ENCODE measurements at places on chromosomes 2 and 18.

- peak; percentile 77 for DNase-seq
Observed at GRCh38 chr2:8803658-8804379, 33.6 kb downstream of the KIDINS220 start.

GRCh38 chr2:60742419-60742818 lies 13.6 kb upstream of the PAPOLG start:
- no peak for DNase-seq

DNA sequence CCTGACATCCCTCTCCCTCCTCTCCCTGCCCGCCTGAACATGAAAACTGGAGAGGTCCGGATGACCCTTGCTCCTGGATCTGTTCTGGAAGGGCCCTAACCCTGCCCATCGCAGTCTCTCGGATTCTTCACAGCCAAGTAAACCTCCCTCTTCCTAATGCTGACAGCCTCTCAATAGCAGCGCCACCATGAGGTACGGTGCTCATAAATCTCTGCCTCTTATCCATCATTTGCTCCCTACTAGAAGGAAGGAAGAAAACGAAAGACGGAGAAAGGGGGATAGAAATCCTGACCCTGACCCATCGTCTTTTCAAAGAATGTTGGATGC lies 257.9 kb downstream of the BCL11A start:
- DNase-seq, result peak; percentile 64

DNA sequence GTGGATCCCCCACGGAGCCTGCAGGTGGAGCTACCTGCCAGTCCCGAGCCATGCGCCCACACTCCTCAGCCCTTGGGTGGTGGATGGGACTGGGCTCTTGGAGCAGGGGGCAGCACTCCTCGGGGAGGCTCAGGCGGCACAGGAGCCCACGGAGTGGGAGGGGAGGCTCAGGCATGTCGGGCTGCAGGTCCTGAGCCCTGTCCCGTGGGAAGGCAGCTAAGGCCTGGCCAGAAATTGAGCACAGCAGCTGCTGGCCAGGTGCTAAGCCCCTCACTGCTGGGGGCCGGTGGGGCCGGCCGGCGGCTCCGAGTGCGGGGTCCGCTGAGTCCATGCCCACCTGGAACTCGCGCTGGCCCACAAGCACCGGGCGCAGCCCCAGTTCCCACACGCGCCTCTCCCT lies 91.7 kb upstream of the ACVR1 start:
- DNase-seq, result no peak

DNA sequence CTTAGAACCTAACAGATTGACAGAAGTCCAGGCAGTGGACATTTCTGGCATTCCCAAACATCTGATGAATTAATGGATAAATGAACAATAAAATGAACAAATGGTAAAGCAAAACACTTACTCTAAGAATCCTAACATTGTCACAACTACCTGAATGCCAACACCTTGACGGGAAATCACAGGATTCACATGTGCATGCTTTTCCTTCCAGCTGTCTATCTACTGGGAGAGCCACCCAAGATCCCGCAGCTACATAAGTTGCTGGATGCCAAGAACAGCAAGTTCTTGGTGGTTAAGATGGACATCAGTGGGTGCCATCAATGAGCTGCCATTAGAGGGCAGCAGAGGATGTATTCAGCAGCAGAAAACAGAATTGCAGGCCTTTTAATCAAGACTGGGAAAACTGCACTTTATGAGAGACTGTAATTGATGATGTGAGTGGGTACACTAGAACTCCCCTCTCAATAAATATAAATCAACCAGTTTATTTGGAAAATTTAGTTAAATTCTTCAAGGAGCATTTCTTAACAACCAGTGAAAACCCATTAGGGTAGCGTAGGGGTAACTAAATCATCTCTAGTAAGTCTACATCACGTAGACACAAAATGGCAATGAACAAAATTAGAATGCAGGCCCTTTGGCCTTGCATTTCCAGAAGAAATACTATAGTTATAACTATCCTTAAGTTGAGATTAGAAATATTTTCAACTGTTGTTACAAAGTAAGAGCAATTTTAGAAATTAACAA lies 45.6 kb downstream of the SESTD1 start:
- peak; percentile 67 for DNase-seq

GRCh38 chr18:48573632-48574283 lies 34.9 kb downstream of the CTIF start:
- no peak for DNase-seq

DNA sequence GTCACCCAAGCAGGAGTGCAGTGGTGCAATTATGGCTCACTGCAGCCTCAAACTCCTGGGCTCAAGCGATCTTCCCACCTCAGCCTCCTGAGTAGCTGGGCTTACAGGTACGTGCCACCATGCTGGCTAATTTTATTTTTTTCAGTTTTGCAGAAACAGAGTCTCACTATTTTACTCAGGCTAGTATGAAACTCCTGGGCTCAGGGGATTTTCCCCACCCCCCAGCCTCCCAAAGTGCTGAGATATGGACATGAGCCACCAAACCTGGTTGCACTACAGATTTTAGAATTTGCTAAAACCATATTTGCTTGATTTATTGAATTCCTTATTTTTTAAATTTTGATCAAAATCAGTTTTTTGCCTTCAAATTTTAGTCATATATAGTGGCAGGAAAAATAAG lies 1553.4 kb downstream of the LRP1B start:
- DNase-seq, result no peak

DNA sequence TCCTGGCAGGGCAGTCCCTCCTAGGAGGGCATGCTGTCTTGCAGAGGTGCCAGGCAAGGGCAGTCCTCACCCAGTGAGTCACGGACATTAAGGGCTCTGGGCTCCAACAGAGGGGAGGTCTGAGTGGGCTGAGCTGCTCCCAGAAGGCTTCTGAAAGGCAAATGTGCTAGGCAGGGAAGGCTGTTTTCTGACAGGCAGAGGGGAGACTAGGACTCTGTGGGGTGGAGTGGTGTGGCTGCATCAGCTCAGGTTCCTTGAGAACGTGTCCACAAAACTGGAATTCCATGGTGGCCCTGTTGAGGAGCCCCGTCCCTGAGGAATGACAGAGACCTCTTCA lies 283.5 kb downstream of the MYCN start:
- no peak for DNase-seq

GRCh38 chr2:15952451-15953146 lies 12.2 kb downstream of the MYCN start:
- DNase-seq, result no peak

GRCh38 chr2:63047321-63048279 lies 3.0 kb upstream of the OTX1 start:
- peak; percentile 2 for DNase-seq

DNA sequence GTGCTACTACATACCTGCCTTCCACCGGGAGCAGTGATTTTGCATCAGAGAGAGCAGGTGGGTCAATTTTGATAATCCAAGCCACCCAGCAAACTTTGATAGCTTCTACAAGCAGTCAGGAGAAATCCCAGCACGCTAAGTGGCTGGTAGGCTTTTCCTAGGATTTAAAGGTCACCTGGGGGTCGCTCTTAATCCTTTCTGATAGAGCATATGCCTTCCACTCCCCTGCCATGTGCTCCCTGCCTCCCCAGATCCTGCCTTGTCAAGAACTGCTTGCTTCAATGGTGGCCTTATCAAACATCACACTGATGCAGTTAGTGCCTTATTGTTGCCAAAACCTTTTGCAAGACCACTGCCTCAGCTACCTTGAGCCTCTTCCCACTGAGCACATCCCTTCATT lies 462.3 kb upstream of the MEX3C start:
- no peak for DNase-seq

- no peak for DNase-seq
Observed at GRCh38 chr18:43776997-43777396, 499.7 kb upstream of the SYT4 start.

GRCh38 chr2:105261061-105261460 lies 19.5 kb downstream of the GPR45 start:
- no peak for DNase-seq

DNA sequence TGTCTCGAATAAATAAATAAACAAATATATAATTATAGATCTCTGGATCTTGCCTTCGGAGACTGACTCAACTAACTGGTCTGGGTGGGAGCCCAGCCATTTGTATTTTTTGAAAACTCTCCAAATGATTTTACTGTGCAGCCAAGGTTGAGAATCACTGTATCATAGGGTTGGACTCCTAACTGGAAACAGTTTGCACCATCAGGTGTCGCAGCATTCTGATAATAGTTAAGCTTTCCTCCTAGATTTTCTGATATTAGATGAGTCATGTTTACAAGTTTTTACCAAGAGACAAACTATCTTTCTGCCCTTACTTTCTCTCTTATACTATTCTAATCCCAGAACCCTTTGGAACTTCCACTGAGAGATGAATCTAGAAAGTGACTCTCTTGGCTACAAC lies 16.8 kb downstream of the IL37 start:
- no peak for DNase-seq

DNA sequence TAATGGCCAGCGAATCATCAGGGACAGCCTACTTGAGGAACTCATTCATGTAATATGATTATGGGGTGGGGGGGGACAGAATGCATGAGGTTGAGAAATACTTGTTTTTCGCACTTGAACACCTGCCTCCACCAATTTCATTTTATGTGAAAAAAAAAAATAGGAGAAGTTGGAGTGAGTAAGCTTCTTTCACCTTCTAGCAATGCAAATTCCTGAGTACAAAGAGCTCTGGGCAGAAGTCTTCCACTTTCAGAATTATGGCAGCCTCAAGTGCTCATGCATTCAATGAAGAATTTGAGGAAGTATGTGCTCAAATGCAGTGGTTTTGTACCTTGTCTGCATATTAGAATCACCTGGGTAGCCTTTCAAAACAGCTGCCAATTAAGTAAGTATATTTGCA lies 40.1 kb upstream of the GPD2 start:
- no peak for DNase-seq

DNA sequence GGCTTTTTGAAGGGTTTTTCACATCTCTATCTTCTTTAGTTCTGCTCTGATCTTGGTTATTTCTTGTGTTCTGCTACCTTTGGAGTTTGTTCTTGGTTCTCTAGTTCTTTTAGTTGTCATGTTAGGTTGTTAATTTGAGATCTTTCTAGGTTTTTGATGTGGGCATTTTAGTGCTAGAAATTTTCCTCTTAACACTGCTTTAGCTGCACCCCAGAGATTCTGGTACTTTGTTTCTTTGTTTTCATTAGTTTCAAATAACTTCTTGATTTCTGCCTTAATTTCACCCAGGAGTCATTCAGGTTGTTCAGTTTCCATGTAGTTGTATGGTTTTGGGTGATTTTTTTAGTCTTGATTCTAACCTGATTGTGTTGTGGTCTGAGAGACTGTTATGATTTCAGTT lies 34.7 kb downstream of the AGPS start:
- no peak for DNase-seq

- no peak for DNase-seq
Observed at GRCh38 chr18:63105636-63106316, 213.8 kb downstream of the BCL2 start.

DNA sequence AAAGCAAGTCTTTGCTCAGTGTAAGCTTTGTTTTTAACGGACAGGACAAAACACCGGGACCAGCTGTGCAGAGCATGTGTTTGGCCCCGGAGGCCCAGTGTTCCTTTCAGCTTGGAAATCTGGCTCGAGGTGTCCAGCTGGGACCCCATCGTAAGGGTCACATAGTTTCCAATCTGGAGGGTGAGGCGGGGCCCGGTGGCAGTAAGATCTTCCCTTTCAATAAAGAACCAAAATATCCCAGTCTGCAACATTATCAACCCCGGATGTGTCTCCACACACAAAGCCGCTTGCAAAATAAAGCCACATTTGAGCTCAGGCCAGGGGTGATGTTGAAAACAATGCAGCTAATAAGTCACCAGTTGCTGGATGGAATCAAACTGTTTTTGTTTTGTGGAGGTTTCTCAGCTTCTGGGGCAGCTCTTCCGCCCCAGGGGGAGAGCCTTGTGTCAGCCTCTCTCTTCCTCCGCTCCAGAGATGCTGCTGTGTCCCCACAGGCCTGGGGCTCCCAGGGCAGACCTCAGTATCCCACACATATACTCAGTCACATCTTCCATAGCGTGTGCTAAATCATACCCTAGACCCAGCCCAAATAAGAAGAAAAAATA lies 138.6 kb upstream of the GLI2 start:
- no peak for DNase-seq

GRCh38 chr18:48419277-48420022 lies 10.3 kb upstream of the ZBTB7C start:
- DNase-seq, result no peak

GRCh38 chr2:67652679-67653078 lies 255.5 kb downstream of the ETAA1 start:
- no peak for DNase-seq

DNA sequence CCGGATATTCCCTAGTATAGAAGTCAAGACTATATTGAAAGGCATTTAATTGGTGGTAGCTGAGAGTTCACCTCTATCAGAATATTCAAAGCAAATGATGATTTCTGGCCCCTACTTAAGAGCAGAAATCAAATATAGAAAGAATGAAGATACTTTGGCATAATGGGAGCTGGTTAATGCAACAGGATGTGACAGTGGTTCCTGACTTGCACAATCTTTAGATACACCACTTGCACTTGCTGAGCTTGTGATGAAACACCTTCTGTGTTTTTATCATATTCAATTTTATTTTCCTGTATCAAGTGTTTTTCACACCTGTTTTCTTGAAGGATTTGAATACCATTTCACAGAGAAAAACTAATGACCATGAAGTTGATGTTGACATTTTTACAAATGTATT lies 124.1 kb upstream of the CDH19 start:
- DNase-seq, result no peak

- DNase-seq, result no peak
Observed at GRCh38 chr2:170887896-170888295, 41.2 kb upstream of the GORASP2 start.

DNA sequence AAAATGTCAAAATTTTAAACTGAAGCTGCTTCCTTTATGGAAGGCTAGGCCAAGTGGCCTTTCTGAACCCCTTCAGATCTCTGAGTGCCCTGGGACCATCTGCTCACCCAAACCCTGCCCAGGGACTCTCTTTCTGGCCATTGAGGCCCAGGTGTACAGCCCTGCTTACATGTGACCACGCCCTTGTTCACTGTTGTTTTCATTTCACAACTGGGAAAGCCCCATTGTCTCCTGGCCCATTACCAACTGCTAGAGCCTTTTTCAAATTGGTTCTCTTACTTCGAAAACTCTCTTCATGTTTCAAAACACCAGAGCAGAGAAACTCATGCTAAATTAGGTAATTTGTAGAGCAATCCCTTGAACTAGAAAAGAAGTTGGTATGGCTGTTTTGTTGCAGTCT lies 219.5 kb upstream of the TANK start:
- peak; percentile 38 for DNase-seq

DNA sequence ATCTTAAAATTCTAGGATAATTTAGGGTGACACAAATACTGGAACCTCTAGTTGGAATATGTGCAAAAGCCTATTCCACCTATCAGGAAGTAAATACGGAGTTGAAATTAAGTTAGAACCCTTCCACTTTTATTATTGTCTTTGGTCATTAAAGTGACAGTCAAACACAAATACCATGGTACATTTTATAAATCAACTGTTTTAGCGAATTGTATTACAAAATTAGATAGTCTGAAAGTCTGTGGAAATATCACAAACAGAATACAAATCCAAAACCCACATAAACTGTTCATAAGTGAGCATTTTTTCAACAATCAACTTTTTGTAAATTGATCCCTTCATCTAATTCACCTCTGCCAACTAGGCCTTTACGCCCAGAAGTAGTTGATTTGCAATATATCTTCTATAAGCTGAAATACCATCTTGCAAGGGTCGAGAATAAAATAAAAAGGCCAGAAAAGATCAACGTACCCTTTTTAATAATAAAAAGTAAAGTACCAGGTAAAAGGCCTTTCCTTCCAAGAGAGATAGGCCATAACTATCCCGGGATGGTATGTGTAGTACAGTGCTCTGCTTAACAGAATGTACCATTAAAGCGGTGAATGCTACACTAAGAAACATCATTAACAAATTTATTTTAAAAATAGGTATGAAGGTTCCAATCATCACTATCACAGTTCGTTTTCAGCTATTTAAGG lies 1.3 kb downstream of the USP34 start:
- no peak for DNase-seq

Measured in DMS153 (cell line).